Stimulated activated CD8-positive, alpha-beta memory T cell treated with anti-CD3 and anti-CD28 coated beads, Interleukin-4, amount 100 ng/mL, for 48 hours (primary cell): ENCODE measurements at places on chromosomes 5 and 9.

- no peak for DNase-seq
Measured at GRCh38 chr9:6793203-6793602, 35.4 kb downstream of the KDM4C start.

DNA sequence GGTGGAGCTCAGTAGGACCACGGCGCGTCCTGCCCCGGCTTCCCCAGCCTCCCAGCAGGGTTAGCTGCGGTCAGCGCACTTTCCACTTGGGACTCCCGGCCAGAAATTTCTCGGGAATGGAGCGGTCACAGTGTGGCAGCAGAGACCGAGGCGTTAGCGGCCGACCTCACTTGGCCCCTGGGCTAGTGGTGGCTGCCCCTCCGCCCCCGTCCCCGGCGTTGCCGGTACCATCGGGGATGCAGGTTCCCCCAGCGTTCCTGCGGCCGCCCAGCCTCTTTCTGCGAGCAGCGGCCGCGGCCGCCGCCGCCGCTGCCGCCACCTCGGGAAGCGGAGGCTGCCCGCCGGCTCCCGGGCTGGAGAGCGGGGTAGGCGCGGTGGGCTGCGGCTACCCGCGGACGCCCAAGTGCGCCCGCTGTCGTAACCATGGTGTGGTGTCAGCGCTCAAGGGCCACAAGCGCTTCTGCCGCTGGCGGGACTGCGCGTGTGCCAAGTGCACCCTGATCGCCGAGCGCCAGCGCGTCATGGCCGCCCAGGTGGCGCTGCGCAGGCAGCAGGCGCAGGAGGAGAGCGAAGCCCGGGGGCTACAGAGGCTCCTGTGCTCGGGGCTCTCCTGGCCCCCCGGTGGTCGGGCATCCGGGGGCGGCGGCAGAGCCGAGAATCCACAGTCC lies 460 bp downstream of the DMRTA1 start:
- DNase-seq, result peak; percentile 58

DNA sequence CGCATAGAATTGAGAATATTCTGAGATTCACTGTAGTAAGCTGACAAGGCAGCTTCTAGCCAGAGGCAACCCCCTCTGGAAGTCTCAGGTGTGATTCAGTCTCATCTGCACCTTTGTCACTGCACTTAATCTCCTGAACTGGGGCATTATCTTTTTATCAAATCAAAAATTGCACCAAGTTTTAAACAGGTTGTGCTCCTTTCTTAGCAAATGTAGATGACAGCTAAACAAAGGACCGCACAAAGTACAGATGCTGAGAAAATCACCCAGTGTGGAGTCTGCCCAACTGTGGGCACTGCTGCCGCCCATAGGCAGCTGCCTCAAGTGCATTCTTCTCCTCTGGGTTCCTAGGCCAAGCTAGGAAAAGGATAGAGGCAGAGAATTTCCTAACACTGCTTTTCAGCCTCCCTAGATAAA lies 51.1 kb downstream of the STARD4 start:
- no peak for DNase-seq

DNA sequence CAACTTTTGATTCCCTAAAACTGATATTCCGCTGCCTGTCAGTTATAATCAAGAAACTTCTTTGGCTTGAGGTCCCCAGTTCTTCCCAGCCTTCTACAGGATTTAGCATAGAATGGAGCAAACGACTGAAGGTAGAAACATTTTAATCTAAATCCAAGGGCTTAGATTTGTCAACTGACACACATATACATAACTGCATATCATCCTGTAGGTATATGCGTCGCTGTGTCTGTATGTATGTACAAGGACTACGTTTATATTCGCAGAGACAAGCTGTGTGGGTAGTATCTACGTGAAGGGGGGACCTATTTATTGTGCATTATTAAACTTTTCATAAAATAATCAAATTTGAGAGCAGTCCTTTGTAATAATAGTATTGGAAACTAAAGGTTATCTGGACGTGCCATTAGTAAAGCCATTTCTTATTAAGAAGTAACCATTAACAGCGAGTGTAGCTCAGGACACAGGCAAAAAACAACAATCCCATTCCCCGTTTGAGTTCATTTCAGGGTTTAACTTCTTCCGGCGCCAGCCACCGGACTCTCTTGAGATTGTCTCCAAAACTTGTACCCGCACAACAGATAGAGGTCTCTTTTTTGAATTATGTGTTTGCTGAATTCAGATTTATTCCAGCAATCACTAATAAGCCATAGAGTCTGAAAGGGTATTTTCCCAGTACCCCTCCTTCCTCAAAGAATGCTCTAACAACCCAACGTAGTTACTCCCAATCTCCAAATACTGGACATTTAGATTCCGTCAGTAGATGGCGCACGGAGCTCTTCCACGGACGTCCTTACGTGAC lies 2.1 kb upstream of the MLLT3 start:
- peak; percentile 54 for DNase-seq

GRCh38 chr9:94627287-94627686 lies 12.0 kb downstream of the FBP1 start:
- no peak for DNase-seq

DNA sequence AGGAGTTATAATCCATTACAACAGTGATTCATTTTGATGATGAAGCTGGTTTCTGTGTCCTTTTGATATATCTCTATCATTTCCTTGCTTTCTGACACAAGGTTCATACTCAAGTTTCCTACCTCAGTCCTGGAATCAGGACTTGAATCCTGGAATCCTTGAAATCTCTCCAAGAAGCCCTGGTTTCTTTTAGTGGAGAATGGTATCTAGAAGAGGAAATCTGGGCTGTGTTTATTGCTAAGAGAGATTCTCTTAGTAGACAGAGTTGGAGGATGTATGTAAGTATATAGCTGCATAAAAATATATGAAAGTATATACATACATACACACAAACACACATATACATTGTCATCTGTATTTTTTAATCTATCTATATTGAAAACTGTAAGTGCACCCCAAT lies 114.4 kb downstream of the GCNT1 start:
- DNase-seq, result no peak

- DNase-seq, result no peak
Measured at GRCh38 chr5:94360382-94361130, 257.8 kb downstream of the KIAA0825 start.

DNA sequence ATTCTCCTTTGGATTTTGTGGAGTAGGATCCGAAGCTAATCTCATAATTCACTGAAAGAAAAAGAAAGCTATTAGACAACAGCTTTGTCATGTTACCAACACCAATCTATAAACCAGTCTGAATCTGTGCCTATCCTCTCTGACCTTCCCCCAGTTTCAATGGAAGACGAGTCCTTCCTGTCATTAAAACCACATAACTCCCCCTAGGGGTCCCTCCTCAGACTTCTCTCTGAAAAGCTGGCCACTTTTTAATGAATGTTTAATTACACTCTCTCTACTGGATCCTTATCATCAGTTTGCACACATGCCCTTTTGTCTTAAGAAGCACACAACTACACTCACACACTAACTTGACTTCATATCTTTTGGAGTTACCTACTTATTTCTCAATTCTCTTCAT lies 98.0 kb upstream of the TSLP start:
- DNase-seq, result no peak

- DNase-seq, result no peak
Measured at GRCh38 chr9:6764523-6764922, 6.8 kb downstream of the KDM4C start.

DNA sequence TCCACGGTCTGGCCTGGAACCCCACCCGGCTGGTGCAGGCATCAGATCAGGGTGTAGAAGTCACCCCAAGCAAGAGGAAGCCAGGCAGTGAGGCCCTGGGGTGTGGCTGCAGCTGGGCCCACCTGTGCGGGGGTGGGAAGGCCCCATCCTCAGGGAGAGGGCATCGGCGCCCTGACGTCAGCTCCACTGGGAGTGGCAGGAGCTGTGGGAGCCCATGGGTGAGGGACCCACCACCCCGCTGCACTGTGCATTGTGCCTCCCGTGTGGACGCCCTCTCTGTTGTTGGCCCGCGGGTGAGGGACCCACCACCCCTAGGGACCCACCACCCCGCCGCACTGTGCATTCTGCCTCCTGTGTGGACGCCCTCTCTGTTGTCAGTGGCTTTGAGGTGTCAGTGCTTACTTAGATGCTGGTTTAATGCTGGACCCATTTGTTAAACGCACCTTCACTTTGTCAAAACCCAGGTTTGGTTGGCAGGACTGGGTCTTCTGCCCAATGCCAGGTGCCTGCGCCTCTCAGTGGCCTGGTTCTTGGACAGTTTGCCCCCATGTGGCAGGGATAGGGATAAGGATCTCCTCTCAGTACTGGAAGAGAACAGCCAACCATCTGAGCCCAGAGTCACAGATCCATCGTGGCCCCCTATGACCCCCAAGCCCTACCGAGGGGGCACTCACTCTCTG lies 6.9 kb upstream of the EXOC3 start:
- DNase-seq, result no peak

DNA sequence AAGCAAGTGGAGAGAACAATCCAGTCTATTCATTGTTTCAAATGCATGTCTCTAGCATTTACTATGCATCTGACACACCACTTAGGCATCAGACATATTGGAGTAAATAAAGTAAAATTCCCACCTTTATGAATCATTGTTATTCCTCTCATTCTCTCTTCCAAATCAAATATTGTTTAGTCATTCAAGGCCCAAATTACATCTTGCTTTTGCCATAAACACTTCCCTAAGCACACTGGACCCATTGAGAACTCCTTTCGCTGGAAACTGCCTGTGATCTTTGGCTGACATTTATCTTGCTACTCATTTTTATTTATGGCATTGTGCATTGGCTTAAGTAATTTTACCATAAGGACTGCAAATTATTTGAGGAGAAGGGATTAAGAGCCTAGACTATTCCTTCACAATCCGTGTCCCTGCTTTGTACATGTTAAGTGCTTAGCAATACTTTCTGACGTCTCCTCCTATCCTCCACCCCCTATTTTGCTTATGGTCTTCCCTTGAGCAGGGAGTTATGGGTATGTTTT lies 7.4 kb downstream of the C5orf46 start:
- DNase-seq, result no peak

- no peak for DNase-seq
Measured at GRCh38 chr5:107431998-107432397, 238.7 kb downstream of the EFNA5 start.

- DNase-seq, result no peak
Measured at GRCh38 chr5:31383734-31384133, 148.2 kb downstream of the DROSHA start.
